Mammary epithelial cell (primary cell): ENCODE measurements at places on chromosomes 11 and 22. TPM values are rescaled to one million over a fixed set of nuclear protein-coding genes. Genes with fewer than 3 reads are reported as not detected.

TRIM49 gene
- under 0.01 TPM for total RNA-seq

GAL3ST3 gene
- total RNA-seq: under 0.01 TPM

ANKK1 gene
- total RNA-seq: 1.5 TPM in 2 replicates

TP53I11 gene
- total RNA-seq: 23.5 TPM

AIFM3 gene
- 5.0 TPM for total RNA-seq

ACCS gene
- total RNA-seq: 13.0 TPM

HDHD5 gene
- 30.7 and 33.0 TPM in 2 replicates for total RNA-seq

GUCY1A2 gene
- 0.17 TPM for total RNA-seq

KAT5 gene
- total RNA-seq: 26.5 TPM

TMEM191C gene
- 0.67 TPM for total RNA-seq

CCDC81 gene
- 0.33 TPM for total RNA-seq
